ENCODE measurements at places on chromosomes 4 and X.

DNA sequence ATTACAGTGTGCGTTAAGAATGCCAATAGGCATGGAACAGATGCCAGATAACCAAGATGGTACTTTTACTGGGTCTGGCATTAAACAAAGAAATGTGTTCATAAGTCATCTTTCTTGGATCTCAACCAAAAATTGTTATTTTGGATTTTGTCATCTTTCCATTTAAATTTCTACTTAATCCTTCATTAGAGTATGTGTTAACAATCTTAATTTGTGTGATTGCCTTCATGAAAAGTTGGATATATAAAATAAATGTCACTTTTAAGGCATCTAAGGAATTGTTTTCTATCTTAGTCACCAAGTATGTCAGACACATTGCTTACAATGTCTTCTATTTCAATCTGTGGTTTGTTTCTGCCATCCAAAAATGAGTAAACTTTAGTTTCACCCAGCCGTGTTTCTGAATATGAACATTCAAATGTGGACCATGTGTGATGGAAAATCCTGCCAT, 87.5 kb downstream of the PALLD start:
- DNase-seq: peak; percentile 92

- DNase-seq: no peak
Observed at GRCh38 chr4:30948653-30949052, 228.5 kb downstream of the PCDH7 start.

DNA sequence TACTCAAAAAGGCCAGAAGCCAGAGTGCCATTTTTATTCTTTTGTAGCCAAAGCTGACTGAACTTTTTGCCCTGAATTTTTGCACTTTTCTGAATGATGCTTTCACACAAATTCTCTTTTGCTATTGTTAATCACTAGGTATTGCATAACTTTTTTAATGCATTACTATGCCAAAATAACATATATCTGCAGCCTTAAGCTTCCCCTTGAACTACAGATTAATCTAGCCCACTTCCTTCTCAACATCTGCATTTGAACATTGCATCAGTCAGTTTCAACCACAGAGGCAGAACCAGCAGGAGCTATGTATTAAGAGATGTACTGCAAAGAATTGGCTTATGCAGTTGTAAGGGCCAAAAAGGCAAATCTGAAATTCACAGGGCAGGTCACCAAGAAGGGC, 197.6 kb upstream of the GYPA start:
- DNase-seq: no peak

DNA sequence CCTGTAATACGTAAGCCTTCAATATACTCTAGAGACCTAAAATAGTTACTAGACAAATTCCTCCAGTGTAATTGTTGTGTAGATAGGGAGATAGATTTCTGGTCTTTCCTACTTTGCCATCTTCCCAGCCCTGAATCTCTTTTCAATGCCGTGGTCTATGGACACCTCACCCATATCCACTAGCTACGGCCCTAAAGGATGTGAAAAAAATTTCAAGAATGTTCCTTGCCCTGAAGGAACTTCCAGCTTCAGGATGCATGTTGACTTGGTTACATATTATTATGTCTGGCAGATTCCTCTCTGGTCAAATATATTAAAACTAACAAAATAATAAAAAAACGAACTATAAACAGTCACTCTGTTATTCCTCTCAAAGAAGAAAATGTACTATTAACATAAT, 52.4 kb upstream of the TSPAN5 start:
- peak; percentile 76 for DNase-seq

GRCh38 chr4:153524682-153525081, 58.5 kb downstream of the TMEM131L start:
- DNase-seq: no peak
